Cerebellum (tissue), 4 donors: ENCODE measurements at places on chromosomes 13 and 19. TPM values are rescaled to one million over a fixed set of nuclear protein-coding genes. Genes with fewer than 3 reads are reported as not detected.

The SPRYD7 gene
- total RNA-seq: 8.9 TPM

The PRR19 gene
- total RNA-seq: 1.4 TPM

The POLR1D gene
- 47.4 TPM for total RNA-seq

The ZNF791 gene
- total RNA-seq: 21.5 TPM

DNA sequence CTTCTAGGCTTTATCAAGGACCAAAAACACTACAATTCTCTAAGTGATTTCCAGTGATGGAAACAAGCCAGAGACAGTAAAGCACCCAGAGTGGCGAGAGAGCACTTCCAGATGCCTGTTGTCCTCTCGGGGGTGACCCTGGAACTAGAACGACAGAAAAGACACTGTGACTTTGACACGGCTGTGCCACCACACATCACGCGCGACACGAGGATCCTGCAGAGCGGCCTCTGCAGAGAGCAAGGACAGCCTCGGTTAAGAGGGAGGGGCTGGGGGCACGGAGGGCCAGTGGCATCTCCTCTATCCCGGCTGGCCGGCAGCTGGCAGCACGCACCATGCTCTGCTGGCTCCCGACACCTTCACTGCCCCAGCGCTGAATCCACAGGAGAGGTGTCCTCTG, 42.3 kb downstream of the SUGP2 start:
- no peak for DNase-seq

DNA sequence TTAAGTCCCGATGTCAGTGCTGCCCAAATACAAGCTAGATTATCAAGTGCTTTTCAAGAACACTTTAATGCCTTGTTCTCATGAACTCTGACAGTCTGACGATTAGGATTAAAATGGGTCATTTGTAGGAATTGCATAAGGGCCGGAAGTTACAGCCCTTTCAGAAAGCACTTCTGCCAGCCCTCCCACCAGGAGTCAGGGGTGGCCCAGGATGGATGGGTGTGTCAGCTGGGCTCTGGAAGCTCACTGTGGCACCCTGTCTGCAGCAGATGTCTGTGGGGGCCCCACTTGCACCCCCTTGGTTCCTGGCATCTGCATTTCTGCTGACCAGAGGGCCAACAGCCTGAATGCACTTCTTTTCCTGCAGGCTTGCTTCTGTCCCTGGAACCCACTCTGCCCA, 712.7 kb downstream of the UQCRFS1 start:
- DNase-seq: no peak

DNA sequence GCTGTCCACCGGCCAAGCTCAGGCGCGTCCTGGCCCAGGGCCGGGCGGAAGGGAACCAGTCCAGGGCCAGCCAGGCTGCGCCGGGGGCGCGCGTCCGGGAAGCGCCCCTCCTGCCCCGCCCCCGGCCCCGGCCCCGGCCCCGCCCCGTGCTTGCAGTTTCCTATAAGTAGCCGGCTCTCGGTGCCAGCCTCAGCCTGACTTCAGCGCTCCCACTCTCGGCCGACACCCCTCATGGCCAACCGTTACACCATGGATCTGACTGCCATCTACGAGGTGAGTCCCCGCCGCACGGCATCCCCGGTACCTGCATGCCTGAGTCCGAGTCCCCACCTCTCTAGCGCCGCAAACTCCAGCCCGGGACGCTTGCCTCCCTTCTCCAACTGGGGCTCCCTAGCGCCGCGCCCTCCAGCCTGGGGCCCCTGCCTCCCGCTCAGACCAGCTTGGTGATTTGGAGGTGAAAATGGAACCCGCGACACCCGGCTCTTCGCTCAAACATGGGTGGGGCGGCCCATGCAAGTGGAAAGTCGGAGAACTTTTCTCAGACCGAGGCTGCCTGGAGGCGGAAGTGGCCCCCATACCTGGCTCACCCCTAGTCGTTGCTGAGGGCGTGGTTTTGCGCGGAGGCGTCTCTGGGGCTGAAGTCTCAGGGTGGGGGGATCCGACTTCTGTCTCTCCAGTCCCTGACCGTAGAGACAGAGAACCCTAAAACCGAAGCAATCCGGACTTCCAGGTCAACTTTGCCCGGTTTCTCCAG, at the start of gene ZFP36:
Gene ZFP36 (plus strand): TSS at position 192 of the 754 bp plus-strand sequence. CDS start 58 bp downstream, at position 250.
- DNase-seq: peak; percentile 71

GRCh38 chr19:30069535-30070197, 127.6 kb downstream of the URI1 start:
- DNase-seq: no peak

DNA sequence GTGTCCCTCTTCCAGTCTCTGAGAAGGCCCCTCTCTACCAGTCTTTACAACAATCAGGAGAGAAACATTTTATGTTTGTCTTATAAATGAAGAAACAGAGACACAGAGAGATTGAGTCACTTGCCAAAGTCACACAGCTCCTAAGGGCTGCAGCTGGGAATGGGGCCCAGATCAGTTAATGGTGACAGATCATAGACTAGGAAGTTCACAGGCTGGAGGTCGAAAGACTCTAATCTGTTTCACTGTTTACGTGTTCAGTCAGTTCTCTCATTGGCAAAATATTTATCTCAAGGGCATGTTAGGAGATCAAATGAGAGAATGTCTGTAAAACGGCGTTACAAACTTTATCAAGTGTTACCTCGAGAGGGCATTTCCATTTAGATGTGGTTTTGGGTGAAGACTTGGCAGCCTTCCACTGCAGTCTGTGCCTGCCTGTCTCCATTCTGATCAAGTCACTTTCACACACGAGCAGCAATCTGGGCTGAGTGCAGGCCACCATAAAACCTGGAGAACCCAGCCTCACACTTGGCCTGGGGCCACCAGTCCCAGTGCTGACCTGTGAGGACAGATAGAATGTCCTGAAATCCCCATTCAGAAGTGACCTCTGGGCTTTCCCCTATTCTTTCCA, 65.1 kb downstream of the SIAH3 start:
- DNase-seq: no peak

GRCh38 chr19:53898166-53898565, 10.9 kb upstream of the CACNG7 start:
- no peak for DNase-seq

GRCh38 chr19:51926426-51926783, 867 bp upstream of the ZNF613 start:
- no peak for DNase-seq

- no peak for DNase-seq
Observed at GRCh38 chr13:31008400-31009115, 76.1 kb downstream of the TEX26 start.

GRCh38 chr13:77230560-77230959, 96.3 kb downstream of the MYCBP2 start:
- no peak for DNase-seq

DNA sequence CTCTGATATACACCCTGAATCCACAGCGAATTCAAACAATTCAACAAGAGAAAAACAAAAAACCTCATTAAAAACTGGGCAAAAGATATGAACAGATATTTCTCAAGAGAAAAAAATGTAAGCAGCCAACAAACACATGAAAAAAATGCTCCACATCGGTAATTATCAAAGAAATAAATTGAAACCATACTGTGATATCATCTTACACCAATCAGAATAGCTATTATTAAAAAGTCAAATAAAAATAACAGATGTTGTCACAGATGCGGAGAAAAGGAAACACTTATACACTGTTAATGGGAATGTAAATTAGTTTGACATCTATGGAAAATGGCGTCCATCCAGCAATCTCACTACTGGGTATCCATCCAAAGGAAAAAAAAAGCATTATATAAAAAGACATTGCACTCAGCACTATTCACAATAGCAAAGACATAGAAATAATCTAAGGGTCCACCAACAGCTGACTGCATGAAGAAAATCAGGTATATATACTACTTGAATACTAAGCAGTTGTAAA, 1495.0 kb upstream of the PCDH20 start:
- DNase-seq: no peak

DNA sequence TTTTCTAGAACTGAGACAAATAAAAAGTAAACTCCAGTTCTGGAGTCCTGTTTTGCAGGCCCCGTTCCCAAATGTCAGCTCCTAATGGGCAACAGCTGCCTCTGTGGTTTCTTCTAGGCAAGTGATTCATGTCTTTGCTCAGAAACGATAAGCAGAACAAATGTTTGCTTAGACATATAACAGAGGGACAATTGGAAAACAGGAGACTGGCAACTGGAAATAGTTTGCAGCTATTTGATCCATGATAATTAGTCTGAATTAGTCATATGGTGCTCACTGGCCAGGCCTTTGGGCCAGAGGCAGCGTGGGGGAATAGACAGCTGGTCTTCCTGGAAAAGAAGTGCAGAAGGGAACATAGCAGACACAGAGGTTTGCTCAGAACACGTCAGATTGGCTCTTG, 29.2 kb upstream of the TSHZ3 start:
- no peak for DNase-seq

DNA sequence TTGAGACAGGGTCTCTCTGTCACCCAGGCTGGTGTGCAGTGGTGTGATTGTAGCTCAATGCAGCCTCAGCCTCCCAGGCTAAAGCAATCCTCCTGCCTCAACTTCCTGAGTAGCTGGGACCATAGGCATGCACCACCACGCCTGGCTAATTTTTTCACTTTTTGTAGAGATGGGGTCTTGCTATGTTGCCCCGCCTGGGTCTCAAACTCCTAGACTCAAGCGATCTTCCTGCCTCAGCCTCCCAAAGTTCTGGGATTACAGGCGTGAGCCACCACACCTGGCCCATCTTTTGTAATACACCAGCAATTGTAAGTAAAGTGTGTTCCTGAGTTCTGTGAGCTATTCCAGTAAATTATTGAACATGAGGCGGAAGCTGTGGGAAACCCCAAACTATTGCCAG, 6.7 kb downstream of the PLA2G4C start:
- no peak for DNase-seq
